ENCODE measurements at places on chromosomes 5 and 9. TPM values are rescaled to one million over a fixed set of nuclear protein-coding genes. Genes with fewer than 3 reads are reported as not detected.

DNA sequence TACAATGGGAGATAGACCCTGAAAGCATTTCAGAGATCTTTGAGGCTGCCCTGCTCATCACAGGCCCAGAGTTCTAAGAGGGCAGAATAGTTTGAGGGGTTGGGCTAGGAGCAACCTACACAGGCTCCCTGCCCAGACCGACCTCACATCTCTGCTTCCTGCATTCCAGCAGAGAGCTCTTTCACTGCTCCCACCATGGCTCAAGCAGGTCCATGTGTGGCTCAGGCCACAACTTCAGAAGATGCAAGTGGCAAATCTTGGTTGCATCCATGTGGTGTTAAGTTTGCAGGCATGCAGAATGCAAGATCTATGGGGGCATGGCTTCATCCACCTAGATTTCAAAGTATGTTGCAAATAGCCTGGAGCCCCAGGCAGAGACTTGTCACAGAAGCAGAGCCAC lies 39.0 kb downstream of the GDA start:
- no peak overlapping the region for H3K4me3 ChIP-seq
- no peak for DNase-seq
- no peaks in the 10 kb centered on the region for H3K4me1 ChIP-seq
- H3K27ac ChIP-seq = no peak overlapping the region
- H3K27me3 ChIP-seq = peaks cover 5% of the 10 kb centered on the region
- H3K36me3 ChIP-seq = no peaks in the 10 kb centered on the region

PCDHGB5 gene
- 43.3 TPM for total RNA-seq

- no peaks in the 10 kb centered on the region for H3K36me3 ChIP-seq
- H3K4me3 ChIP-seq = no peak overlapping the region
- peaks cover 13% of the 10 kb centered on the region for H3K27me3 ChIP-seq
- H3K27ac ChIP-seq = no peak overlapping the region
Observed at GRCh38 chr9:133002147-133003070, 23.9 kb downstream of the GFI1B start.

SEMA6A gene
- total RNA-seq = 10.6 TPM

PCDHGB1 gene
- total RNA-seq = 7.6 TPM

DNA sequence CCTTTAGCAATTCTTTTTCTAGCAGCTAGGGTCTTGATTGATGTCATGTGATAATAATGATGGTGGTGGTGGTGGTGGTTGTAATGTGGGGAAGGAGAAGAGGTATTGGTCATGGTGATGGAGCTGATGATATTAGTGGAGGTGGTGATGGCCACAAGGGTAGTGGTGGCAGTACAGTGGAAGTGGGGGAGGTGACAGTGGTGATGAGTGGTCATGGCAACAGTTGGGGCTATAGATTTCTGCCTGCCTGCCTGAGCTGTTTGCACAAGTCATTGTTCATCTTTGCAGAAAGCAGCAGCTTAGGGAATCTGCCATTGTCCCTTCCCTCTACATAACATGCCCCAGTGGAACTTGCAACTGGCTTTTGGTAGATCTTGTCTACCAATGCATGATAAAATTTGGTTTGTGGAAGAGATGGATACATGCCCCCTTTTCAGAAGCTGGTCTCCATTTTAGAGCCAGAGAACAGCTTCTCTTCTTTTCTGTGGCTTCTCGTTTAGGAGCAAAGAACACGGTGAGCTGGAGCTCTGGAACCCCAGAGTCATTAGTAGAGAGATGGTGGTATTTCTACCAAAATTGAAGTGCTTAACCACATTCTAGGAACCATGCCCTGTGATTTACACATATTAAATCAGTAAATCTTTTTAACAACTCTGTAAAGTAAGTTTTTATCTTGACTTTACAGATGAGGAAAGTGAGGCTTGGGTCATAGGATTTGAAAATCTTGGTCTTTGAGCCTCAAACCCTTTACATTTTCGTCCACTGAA lies 100.3 kb downstream of the AOPEP start:
- no peak overlapping the region for H3K27ac ChIP-seq
- H3K4me1 ChIP-seq = no peaks in the 10 kb centered on the region
- DNase-seq = no peak
- H3K4me3 ChIP-seq = no peak overlapping the region
- no peaks in the 10 kb centered on the region for H3K27me3 ChIP-seq
- no peaks in the 10 kb centered on the region for H3K36me3 ChIP-seq

Data from A673 (cell line).